ENCODE measurements at places on chromosomes 16 and 17.

- DNase-seq, result no peak
These were observed 226.1 kb downstream of the C16orf78 start for GRCh38 chr16:49599704-49600103.

GRCh38 chr16:3574195-3574594, 3.0 kb downstream of the NLRC3 start:
- no peak for DNase-seq

DNA sequence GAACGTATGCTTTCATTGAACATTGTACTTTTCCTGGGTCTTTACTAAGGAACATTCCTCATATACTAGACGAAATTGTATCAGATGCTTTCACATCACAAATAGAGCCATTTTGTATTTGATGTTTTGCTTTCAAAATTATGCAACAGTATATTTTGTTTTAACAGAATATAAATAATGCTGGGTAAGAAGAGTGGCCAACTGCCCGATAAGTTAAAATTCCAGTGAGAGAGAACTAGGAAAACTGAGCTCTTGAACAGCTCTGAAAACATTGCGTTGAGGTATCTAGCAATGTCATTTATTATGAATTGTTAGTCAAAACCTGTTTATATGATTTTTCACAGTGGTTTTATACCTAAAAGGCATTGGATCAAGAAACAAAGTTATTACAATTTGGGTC, 50.8 kb downstream of the USP10 start:
- no peak for DNase-seq

GRCh38 chr17:48081858-48082257, 19.4 kb downstream of the CBX1 start:
- no peak for DNase-seq

- DNase-seq, result no peak
These were observed 35.5 kb upstream of the ZC3H18 start for GRCh38 chr16:88534638-88535190.

- DNase-seq, result no peak
These were observed 54.7 kb upstream of the ZNF423 start for GRCh38 chr16:49910541-49911071.

DNA sequence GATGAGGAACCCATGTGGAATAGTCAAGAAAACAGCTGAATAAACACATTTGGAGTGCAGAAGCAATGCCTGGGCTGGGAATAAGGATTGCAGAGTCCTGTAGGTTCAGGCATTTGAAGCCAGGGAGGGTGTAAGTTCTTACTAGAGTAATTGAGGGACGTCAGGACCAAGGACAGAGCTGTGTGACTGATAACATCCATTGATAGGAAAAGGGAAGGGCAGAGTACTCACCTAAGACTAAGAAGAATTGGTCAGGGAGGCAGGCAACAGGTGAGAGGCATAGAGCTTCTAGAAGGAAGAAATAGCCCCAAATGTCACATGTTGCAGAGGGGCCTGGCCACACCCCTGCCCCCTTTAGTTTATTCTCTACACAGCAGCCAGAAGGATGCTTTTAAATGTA, 79.8 kb upstream of the TMEM132E start:
- DNase-seq, result no peak

GRCh38 chr16:85173146-85173980, 61.1 kb upstream of the CIBAR2 start:
- no peak for DNase-seq

DNA sequence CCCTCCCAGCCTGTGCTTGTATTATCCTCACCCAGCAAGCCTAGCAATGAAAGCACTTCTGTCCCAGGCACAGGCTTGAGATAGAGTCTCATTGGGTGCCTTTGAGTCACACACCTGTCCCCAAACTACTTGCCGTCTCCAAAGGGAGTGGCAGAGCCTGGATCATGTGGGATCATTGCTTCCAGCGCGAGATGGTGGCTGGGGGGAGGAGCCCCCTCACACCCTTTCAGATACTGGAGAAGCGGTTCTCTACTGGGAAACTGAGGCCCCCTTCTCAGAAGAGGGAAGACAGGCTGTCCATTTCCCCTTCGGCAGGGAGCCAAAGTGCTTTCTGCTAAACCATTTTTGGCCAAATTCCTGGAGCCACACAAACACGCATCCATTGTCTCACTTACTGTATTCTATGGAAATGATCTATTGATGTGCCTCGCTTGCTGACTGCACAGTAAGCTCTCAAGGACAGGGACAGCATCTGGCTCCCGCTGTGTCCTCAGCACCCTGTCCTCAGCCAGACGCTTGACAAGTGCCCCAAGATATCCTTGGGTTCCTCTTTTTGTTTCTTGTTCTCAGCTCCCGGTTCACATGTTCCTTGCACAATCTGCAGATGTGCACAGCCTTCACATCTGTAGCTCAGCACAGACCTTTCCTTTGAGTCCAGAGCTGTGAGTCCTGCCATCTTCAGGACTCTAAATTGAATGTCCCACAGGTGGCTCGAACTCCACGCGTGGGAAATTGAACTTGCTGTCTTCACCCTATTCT, 26.0 kb upstream of the DLX3 start:
- no peak for DNase-seq

- DNase-seq, result no peak
These were observed 446.1 kb downstream of the HS3ST3B1 start for GRCh38 chr17:14746822-14747602.

- no peak for DNase-seq
These were observed 11.8 kb downstream of the MPO start for GRCh38 chr17:58268774-58269556.

- DNase-seq, result no peak
These were observed 1.0 kb upstream of the TBC1D10B start for GRCh38 chr16:30371248-30371816.

DNA sequence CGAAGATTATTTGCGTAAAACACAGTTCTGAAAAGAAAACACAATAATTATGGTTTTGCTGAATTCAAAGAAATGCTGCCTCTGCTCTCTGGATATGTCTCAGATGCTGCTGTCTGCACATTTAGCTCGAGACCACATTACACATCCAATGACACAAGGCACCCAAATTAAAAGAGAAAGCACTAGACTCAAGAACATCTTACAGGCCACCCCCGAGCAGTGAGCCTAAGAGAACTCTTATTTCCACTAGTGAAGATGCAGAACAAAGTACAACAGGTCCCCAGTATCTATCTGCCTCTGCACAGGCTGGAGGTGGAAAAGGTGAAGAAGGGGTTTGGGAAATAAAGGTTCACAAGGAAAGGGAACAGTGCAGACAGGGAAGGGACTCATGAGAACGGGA, 33.5 kb downstream of the GRB2 start:
- no peak for DNase-seq

DNA sequence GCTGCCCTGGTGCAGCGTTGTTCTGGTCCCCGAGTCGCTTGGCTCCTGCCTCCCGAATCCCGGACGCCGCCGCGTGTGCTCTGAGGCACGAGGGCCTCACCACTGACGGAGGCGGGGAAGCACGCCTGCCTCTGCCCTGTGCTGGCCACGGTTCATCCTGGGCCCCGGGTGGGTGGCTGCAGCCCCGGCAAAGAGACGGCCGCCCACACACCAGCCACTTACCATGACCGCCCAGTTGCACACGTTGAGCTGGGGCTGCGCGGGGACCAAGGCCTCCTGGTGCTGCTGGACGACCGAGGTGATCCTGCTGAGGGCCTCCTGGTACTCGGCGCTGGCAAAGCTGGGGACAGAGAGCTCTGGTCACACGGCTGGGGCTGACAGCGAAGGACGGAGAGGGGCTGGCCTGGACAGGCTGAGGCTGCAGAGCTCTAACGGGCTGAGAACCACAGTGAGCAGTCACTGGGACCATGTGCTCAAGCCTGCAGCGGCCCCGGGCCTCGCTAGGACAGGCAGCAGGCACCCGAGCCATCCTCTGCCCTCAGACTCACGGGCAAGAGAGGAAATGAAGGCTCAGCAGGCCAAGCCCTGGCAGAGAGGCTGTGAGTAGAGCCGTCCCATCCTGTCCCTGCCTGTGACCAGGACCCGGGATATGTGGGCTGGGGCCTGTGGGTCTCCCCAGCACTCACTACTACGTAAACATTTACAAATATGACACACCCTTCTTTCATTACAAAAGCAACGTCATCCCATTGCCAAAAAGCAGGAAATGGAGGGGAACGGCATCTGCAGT, 6.3 kb upstream of the APRT start:
- DNase-seq, result no peak

DNA sequence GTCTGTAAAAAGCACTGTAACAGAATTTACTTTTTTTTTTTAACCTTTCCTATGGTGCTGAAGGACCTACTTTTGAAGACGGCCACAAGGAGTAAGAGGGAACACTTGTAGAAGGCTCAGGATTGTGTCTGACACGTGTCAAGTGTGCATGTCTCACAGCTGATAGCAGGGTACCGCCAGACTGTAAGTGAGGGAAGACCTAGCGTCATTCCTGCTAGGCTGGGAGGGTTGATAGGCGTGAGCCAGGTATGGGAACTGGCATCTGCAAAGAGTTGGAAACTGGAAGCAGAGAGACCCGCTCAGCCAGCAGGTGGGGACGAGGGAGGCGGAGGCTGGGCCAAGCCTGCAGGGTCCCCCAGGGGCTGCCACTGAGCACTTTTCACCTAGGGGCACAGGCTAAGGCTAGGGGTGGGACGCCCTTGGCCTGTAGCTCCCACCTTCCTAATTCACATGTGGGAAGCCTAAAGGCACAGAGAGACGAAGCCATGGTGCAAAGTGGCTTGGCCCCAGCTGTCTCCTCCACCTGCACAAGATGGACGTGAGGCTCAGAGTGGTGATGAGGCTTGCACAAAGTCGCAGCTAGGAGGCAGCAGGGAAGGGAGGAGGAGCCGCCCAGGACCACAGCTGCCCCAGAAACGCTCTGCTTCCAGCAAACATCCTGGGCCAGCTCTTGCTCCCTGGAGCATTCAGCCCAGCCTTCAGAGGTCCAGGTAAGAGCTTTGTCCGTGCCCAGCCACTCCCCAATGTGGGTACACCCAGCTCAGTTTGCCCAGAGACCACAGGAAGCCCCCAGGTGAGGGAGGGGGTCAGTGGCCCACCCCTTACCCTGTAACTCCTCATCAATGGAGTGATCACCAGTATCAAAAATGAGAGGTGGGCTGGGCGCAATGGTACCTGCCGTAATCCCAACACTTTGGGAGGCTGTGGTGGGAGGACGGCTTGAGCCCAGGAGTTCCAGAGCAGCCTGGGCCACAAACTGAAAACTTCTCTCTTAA, 18.9 kb downstream of the VASN start:
- no peak for DNase-seq

DNA sequence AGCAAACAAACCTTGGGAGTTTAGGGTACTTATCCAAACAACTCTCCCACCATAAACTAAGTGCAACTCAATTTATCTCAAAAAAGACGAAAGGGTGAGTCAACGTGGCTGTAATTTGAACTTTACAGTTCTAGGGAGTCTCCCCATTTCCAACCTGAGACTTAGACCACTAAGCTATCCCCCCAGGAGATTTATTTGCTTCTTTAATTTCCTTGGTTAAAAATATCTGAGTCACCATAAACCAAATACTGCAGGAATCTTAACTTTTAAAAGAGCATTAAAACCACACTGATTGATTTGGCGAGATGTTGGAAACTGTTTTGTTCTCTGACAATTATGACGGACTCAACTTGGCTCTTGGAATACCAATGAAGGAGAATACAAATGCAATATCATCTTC, 299.3 kb upstream of the SOX9 start:
- DNase-seq, result no peak

- DNase-seq, result no peak
These were observed 20.5 kb downstream of the FOXL1 start for GRCh38 chr16:86598607-86599565.

GRCh38 chr17:46009681-46010596, 10.9 kb downstream of the STH start:
- DNase-seq, result no peak

All from NCI-H446 (cell line).